Right renal pelvis (tissue), 4 donors: ENCODE measurements at places on chromosomes 11 and 22. TPM values are rescaled to one million over a fixed set of nuclear protein-coding genes. Genes with fewer than 3 reads are reported as not detected.
A peak's percentile ranks its signal among the peaks of the same experiment; 100 is the strongest.

DNA sequence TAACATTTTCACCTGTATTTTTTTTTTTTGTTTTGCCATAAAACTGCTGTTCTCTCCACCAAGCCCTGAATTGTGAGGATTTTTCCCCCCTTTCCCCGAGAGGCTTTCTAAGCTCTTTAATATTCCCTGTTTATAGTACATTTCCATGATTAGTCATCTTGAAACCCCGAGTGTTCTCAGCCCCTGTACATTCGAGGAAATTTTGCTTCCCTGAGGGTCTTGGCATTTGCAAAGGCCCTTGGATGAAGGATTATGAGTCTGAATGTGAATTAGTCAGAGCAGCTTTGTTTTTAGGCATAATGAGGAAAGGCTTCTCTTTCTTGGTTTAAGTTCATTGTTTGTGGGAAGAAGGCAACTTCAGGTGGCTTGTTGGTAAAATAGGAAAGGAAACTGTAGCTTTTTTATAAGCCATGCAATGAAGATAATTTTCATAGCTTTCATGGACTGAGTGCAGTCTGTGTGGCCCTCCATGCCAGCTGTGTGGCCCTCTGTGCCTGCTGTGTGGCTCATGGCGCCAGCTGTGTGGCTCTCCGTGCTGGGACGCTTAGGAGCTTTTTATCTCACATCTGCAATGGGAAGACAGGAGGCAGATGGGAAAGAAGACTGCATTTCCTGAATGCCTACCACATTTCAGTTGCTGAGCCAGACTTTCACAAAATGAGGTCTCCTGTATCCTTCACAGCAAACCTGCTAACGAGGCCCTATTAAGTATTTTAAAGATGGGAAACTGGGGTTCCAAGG, 129.0 kb downstream of the TEAD1 start:
- DNase-seq, result no peak

DNA sequence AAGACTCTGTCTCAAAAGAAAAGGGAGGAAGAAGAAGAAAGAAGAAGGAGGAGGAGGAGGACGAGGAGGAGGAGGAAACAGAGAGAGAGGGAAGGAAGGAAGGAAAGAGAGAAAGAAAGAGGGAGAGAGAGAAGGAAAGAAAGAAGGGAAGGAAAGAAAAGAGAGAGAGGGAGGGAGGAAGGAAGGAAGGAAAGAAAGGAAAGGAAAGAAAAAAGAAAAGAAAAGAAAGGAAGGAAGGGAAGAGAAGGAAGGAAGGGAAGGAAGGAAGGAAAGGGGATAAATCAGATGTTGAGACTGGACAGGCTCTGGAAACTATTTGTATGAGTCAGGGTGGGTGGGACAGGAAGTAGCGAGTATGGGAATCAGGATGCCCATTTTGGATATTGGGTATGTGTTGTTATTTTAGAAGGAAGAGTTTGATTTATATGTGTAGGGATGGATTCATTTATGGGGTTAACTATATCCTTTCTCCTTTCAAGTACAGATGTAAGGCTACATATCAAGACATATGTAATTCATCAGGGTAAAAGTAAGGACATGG, 6.0 kb upstream of the RPL3 start:
- DNase-seq, result no peak

DNA sequence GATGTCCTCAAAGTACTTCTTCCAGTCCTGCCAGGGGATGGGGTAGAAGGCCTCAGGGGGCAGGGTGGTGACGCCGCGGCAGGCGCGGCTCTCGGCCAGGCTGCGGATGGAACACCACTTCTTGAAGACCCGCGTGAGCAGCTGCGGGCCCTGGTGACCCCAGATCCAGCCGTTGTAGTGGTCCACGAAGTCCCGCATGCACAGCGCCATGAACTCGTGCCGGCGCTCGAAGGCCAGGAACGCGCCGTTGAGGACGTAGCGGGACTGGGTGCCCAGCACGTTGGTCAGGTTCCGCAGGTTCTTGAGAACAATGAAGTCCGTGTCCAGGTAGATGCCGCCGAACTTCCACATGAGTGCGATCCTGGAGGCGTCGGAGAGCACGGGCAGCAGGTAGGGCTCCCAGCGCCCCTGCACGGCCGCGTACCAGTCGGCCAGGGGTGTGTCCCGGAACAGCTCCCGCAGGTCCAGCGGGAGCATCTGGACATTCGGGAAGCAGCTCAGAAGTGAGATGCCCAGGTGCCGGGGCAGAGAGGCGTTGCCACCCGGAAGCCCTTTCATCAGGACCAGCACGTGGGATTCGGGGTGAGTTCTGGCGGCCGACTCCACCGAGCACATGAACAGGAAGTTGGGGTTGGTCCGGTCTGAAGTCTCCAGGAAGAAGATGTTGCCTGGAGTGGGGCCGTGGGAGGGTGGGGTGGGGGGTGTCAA, 27.5 kb downstream of the A4GALT start:
- DNase-seq, result no peak

DNA sequence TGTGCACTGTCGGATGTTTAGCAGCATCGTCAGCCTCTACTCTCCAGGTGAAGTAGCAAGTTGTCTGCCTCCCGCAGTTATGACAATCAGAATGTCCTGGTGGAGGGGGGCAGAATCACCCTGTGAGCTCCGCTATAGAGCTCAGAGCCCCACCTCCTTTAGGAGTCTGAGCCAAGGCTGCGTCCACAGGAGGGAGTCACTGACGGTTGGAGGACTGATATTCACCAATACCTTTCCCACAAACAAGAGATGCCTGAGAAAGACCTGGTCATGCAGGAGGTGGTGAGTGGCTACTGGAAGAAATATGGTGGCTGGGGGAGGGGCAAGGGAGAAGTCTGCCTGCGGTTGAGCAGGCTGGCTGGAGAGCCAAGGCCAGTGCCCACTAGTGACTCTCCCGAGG, 41.7 kb upstream of the ADA2 start:
- DNase-seq, result no peak

DNA sequence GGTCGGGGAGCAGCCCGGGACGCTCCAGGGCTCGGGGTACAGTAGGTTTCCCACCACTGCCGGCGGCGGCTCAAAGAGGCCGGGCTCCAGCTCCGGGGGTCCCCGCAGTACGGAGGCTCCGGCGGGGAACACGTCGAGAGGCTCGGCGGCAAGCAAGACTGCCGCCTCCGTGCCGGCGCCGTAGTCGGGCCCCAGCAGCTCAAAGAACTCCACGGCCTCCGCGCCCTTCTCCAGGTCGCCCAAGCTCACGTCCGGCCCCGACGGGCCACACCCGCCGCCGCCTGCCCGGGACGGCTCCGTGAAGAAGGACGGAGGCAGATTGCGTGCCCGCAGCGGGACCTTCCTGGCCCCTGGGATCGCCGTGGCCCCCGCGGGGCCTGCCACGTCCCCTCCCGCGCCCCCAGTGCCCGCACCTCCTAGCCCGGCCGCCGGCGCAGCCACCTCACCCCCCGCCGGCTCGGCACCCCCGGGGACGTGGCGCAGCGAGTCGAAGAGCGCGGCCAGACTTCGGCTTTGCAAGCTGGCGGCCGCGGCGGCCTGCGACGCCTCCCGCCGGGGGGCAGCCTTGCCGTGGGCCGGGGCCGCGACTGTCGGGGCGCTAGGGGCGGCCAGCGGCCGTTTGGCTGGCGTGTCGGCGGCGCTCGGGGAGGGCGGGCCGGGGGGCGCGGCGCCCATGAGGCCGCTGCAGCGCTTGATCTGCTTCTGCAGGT, 775 bp downstream of the FAM181B start:
- DNase-seq, result no peak

- no peak for DNase-seq
Observed at GRCh38 chr22:44588348-44588747, 90.3 kb upstream of the RTL6 start.

RAB39A gene
- polyA plus RNA-seq, result 0.73 TPM

DNA sequence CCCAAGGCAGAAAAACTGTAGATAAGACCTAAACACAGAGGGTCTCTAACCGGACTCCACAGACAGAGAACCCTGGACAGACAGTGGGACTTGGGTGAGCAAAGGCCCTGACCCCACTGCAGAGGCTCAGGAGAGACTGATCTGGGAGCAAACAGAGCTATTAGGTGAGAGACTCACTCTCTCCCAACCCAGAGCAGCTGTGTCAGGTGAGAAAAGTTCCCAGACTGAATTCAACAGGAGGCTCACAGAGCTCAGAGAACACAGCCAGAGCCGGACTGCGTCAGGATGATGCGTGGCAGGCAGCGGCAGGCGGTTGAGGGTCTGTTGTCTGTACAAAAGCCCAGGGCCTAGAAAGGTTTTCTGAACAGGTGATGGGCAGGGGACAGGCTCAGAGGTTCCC, 5.5 kb downstream of the RFPL2 start:
- no peak for DNase-seq

SCGB1A1 gene
- polyA plus RNA-seq, result not detected

- DNase-seq, result no peak
Observed at GRCh38 chr11:124788521-124788920, 11.7 kb downstream of the MSANTD2 start.

DNA sequence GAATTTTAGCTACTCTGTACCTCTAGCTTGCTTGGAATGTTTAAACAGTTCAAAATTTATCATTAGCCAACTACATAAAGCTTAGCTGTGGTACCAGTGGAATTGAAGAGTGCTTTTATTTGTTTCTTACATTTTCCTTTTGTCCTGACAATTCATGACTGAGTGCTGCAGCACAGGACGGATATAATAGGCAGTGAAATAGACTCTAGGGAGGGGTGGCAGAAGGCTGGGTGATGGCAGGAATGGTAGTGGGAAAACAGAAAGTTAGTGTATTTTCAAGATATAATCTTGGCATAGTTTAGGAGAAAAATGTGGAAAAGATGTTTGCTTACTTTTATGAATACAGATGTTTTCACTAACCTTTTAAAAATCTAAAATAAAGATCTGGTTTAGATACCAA, 31.1 kb upstream of the ARHGAP32 start:
- DNase-seq, result no peak

BCR gene
- 46.1 TPM for polyA plus RNA-seq

MMP27 gene
- polyA plus RNA-seq, result not detected

DNA sequence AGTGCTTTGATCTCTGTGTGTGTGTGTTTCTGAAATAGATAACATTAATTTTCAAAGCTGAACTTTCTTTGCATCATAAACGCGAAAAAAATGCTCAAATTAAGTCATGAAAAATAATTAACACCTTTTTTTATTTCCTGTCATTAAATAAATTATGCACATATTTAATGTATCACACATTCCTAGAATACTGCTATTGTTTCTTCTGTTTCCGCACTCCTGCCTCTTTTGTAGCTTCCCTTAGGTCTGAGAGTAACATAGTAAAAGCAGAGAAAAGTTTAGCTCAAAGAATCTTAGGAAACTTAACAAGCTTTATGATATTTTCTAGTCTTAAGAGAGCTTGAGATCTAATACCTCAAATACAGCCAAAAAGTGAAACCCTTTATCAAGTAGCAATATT, 504.2 kb downstream of the JRKL start:
- no peak for DNase-seq

DNA sequence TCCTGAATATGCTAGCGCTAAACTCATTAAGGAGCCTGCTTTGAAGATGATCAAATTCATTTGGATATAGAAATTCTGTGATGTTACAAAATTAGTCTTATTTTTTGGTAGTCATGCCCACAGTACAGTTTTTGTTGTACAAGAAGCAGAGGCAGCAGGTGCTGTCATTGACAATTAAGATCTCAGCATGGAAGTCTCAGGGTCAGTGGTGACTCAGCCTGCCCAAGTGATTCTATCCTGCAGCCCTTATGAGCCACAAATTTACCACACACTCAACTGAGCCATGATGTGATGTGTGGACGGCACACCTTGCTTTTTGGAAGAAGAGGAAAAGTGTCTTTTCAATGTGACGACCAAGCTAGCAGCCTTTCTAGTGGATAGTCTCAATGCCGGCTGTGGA, 153.6 kb upstream of the SORL1-AS1 start:
- DNase-seq, result no peak

GRCh38 chr11:125263268-125263790, 98.8 kb downstream of the PKNOX2 start:
- peak; percentile 92 for DNase-seq

DNA sequence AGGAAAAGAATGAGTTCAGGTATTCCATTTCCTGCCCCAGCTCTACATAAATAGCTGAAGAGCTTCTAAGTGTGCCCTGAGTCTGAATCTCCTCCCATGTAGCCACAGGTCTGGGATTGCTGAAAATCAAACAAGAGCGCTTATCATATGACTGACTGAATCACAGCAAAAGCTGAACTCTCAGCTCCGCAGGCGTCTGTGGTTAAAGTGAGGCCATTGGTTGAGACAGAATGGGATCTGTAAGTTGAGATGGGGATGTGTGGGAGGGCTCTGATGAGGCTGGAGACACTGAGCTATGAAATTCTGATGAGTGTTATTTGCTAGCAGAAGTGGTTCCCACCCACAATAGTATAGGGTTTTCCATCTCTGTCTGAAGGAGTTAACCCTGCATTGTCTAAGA, 637.0 kb downstream of the OPCML start:
- DNase-seq, result no peak

GRCh38 chr11:69613594-69613993, 27.4 kb upstream of the CCND1 start:
- no peak for DNase-seq
